NCI-H1436 (cell line): ENCODE measurements at places on chromosomes 16 and 17.

- DNase-seq: no peak
Measured at GRCh38 chr17:79849953-79850352, 10.7 kb upstream of the CBX4 start.

- no peak for DNase-seq
Measured at GRCh38 chr16:63461248-63461841, 1425.1 kb upstream of the CDH8 start.

DNA sequence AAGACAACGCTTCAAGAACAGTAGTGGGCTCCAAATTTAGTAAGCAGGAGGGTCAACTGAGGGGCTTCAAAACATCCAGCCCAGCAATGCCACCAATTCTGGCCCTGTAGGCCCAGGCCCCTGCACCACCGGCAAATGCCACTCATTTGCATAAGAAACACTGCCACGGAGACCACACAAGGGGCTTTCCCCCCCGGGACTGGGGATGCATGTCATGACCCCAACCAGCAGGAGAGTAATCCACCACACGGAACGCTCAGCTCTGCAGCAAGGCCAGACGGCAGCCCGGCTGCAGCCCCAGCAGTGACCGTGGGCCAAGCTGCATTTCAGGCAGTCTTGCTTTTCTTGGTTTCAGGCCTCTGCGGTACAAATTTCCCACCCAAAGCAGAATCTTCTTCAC, 14.1 kb downstream of the TMEM11 start:
- no peak for DNase-seq

GRCh38 chr17:66375121-66375520, 72.7 kb downstream of the PRKCA start:
- no peak for DNase-seq

- no peak for DNase-seq
Measured at GRCh38 chr16:12086822-12087221, 110.3 kb downstream of the SNX29 start.

- DNase-seq: no peak
Measured at GRCh38 chr17:63659850-63660249, 37.6 kb downstream of the MAP3K3 start.

DNA sequence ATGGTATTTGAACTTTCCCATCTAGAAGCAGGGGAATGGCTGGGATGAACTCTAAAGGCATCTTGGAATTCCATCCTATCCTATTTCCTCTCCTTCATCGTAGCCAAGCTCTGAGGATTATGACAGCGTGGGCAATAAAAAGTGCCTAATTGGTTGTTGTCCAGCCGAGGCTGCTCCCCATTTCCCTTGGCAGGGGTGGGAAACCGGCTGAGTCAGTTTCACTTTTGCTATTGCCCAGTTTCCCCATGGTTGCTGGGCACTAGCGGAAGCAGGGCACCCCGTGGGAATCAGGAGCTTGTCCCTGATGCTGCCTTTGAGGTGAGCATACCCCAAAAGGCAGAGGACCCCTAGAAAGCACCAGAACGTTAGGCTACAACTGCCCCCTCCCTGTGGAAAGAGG, 13.8 kb upstream of the SP2 start:
- DNase-seq: no peak

DNA sequence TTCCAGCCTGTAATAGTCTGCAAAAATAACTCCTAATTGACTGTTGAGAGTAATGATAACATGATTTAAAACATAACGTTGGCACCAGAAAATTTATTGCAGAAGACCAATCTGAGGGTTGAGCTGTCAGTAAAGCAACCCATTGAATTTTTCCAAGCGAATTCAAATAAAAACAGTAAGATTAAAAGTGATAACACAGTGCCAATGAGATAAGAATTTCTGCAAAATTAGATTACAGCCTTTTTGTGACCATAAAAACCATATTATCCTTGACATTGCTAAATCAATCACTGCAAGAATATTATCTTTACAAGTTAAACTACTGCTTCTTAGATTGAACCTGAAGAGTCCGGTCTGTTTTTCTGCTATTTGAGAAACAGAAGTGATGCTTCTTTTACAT, 341.4 kb downstream of the CDH11 start:
- no peak for DNase-seq

DNA sequence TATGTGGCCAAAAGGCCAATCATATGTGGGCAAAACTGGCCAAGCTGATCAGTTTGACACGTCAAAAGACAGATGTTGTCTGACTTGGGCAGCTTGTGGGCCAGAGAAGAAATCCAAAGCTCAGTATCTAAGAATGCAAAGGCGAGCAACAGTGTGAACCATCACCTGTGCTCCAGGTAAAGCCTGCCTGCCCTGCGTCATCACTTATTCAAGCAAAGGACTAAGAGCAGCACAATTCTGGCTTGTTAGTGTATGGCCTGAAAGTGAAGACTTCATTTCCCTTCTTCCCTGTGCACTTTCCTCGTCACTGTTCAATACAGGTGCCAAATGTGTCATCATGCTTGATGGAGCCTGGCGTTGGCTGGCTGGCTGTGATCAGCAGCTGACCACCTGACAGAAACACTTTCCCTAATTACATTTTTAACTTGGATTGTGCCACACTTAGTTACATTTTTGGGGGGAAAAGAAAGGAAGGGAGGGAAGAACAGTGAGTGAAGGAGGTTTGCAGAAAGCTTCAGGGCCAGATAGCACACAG, 4.7 kb downstream of the FAM20A start:
- DNase-seq: no peak
